ENCODE measurements at places on chromosomes 16 and 17.

- DNase-seq, result no peak
Measured at GRCh38 chr16:51129105-51129504, 22.0 kb downstream of the SALL1 start.

DNA sequence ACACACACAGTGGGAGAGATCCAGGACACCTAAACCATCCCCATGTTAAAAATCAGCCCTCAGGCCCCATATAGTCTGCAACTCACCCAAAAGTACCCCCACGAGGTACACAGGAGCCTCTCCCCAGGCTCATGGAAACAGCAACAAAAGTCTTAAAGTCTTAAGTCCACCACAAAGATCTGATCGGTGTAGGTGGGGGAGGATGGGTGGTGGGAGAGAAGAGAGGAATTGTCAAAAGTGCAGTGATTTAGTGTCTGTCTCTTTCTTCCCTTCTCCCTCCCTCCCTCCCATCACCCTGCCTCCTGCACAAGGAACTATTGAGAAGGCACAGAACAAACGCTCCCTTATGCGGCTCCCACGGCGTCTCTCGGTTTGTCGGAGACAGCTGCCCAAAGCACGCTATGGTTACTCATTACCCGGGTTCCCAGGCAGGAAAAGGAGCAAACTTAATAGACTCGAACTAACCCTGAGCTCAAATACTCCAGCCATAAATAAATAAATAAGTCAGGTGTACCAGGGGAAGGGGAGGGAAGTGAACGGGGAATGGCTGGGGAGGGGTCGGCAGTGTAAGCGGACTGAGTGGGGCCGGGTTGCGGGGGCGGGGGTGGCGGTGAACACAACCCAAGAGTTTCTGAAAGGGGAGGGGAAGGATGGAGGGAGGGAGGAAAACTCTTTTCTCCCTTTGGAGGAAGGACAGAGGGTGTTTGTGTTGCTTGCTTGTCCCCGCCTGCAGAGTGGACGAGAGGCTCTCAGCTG lies 477.4 kb downstream of the SLC39A11 start:
- peak; percentile 99 for DNase-seq

DNA sequence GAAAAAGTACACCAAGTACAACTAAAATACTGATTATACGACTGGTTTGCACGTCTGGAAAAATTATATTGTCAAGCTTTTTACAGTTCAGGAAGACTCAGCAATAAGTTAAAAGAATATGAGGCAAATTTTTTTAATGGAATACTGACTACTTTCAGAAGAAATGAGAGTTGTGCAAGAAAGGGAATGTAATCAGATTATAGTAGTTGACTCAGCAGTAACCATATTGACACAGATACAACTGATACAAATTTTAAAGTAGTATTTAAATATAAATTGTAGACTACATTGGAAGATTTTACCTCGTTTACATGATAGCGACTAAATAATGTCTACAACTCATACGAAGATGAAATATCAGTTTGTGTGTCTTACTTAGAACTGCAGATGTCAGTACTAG lies 16.7 kb downstream of the ASGR2 start:
- no peak for DNase-seq

DNA sequence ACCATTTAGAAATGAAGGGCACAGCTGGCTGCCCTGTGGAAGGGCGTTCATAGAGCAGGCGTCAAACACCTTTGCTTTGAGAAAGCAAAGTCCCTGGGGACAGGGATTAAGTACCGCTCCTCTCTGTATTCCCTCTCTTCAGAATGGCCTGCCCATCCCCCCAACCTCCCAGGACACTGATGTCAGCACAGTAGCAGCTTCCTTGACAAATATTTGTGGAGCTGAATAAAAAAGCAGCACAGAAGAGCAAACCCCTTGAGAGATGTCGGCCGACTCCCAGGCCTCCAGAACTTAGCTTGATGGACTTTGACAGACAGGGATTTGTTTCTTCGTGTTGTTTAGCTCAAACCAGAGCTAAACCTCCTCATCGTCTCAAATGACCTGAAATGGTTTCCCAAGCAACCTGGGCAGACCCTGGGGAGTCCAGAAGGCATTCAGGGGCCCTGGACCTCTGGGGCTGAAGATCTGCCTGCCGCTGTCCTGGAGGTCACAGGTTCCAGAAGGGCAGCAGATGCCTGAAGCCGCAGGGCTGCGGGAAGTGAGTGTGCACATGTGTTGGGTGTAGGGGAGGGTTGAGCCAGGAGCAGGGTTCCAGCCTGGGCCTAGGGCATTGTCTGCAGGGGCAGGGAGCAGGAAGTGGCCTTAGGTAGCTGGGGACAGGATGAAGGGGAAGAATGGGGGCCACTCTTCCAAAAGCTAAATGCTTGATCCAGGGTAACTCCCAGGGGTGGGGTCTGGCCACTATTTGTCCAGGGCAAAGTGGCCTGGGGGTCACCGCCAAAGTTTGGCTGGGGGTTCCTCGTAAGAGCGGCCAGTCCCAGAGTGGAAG lies 42.3 kb upstream of the NKD1 start:
- DNase-seq, result no peak

DNA sequence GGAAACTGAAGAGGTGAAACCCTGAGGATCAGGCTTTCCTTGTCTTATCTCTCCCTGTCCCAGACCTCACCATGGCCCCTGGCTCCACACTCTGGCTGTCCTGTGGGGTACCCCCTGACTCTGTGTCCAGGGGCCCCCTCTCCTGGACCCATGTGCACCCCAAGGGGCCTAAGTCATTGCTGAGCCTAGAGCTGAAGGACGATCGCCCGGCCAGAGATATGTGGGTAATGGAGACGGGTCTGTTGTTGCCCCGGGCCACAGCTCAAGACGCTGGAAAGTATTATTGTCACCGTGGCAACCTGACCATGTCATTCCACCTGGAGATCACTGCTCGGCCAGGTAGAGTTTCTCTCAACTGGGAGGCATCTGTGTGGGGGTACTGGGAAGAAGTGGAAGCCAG lies 1.4 kb downstream of the CD19 start:
- no peak for DNase-seq

GRCh38 chr16:6362321-6362720 lies 970.3 kb upstream of the RBFOX1 start:
- no peak for DNase-seq

DNA sequence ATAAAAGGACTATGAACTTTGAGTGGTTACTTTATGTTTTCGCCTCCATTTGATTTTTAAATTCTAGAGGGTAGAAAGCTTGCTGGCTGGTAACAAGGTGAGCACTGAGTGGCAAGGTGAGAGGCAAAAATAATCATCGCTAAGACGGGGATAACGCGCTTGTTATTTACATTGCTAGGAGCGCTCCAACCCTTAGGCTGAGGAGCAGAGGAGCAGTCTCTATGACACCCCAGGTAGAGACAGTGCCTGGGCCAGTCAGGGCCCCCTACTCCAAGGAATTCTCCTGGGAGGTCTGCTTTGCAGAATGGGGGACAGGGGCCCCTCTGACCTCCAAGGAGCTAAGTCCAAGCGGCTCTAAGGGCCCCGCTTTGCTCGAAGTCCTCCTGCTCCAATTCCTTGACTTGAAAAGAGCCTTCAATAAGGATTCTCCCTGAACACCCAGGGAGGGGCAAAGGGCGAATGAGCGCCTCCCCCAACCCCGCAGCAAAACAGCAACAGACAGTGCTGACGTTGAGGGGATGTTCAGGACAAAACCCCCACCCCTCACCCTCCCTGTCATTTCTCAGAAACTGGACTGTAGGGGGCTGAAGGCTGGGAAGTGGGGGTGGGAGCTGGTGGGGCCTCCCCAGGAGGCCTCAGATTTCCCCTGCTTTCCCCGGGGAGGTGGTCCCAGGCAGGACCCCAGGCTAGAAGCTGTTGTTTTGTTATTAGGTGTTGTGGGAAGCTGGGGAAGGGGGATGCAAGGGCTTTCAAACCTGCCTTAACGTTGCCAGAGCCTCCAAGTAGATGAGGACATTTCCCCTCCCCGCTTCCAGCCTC lies 10.2 kb upstream of the FOXF1 start:
- no peak for DNase-seq

GRCh38 chr16:54942353-54942943 lies 11.8 kb downstream of the IRX5 start:
- DNase-seq, result no peak

GRCh38 chr17:20151174-20151573 lies 142.0 kb downstream of the SPECC1 start:
- DNase-seq, result no peak

Measured in foreskin melanocyte (primary cell).